ENCODE measurements at places on chromosomes 12 and 14.

GRCh38 chr12:48972213-48972951 is 847 bp upstream of the WNT10B start:
- no peak for DNase-seq
- H3K4me1 ChIP-seq, result peaks cover 13% of the 10 kb centered on the region
- H3K4me3 ChIP-seq, result no peak overlapping the region
- H3K36me3 ChIP-seq, result no peaks in the 10 kb centered on the region
- H3K27me3 ChIP-seq, result no peaks in the 10 kb centered on the region
- no peak overlapping the region for H3K27ac ChIP-seq

GRCh38 chr14:77864085-77864484 is 64.2 kb downstream of the ADCK1 start:
- no peaks in the 10 kb centered on the region for H3K27me3 ChIP-seq
- H3K36me3 ChIP-seq, result no peaks in the 10 kb centered on the region
- no peak overlapping the region for H3K27ac ChIP-seq
- no peak for DNase-seq

DNA sequence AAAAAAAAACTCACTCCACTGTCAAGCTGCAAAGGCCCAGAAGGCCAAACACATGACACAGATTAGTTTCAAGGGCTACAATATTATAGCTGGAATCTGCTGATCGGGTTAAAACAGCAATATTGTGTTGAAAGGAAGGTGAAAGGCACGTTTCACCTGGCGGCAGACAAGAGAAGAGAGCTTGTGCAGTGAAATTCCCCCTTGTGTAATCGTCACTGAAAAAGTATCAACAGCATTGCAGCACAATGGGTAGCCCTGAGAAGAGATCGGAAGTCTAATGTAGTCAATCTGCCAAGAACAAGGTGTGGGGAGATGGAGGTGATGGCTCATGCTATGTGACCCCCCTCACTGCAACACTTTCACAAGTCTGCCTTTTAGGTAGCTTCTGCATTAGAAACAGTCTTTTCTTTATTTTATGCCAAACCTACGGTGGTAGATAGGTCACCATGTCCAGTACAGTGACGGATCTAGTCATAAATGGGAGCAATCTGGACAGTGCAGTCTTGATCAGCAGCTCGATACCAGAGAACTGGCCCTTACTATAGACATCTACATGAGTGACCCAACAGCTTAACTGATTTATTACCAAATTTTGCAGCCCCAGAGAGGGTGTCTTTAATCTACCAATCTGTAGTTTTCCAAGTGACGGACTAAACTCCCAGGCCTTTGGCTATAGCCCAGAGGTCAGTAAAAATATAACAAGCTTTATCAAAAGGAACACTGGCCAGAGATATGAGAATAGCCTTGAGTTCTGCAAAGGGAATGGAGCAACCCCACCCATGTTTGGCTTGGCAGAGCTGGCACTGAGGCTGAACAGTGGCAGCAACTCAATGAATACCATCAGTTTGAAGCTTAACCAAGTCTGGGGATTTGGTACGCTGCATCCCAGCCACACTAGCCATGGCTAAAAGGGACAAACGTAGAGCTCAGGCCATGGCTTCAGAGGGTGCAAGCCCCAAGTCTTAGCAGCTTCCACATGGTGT is 35.4 kb downstream of the SPTSSA start:
- H3K4me1 ChIP-seq, result no peaks in the 10 kb centered on the region
- no peak overlapping the region for H3K4me3 ChIP-seq
- DNase-seq, result no peak
- no peaks in the 10 kb centered on the region for H3K27me3 ChIP-seq

GRCh38 chr12:7916936-7917335 is 19.1 kb downstream of the SLC2A3 start:
- no peak overlapping the region for H3K27ac ChIP-seq
- H3K36me3 ChIP-seq, result no peaks in the 10 kb centered on the region
- H3K4me1 ChIP-seq, result no peaks in the 10 kb centered on the region
- DNase-seq, result no peak
- H3K27me3 ChIP-seq, result no peaks in the 10 kb centered on the region

DNA sequence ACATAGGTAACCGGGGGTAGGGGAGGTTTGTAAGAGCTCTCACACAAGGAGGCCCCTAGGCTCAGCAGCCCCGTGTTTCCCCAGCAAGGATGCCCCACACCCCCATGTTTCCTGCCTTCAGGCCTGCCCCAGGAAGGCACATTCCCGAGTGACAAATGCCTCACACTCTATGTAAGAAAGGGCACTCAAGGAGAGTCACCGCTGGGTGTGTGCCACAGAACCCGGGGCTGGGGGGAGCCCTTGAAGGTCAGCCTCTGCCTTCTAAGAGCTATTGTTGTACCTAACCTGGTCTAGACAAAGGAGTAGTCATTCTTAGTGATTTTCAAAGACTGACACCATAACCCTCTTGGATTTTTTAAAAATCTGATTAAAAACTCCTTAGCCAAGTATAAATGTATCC is 333.6 kb downstream of the DPF3 start:
- H3K36me3 ChIP-seq, result no peaks in the 10 kb centered on the region
- no peak for DNase-seq
- H3K4me1 ChIP-seq, result peaks cover 16% of the 10 kb centered on the region

- H3K27me3 ChIP-seq, result no peaks in the 10 kb centered on the region
- no peaks in the 10 kb centered on the region for H3K4me1 ChIP-seq
- H3K36me3 ChIP-seq, result no peaks in the 10 kb centered on the region
- H3K27ac ChIP-seq, result no peak overlapping the region
Observed at GRCh38 chr14:29039171-29039570, 272.6 kb downstream of the FOXG1 start.

All from Karpas-422 (cell line).